ENCODE measurements at places on chromosomes 7 and 10.

DNA sequence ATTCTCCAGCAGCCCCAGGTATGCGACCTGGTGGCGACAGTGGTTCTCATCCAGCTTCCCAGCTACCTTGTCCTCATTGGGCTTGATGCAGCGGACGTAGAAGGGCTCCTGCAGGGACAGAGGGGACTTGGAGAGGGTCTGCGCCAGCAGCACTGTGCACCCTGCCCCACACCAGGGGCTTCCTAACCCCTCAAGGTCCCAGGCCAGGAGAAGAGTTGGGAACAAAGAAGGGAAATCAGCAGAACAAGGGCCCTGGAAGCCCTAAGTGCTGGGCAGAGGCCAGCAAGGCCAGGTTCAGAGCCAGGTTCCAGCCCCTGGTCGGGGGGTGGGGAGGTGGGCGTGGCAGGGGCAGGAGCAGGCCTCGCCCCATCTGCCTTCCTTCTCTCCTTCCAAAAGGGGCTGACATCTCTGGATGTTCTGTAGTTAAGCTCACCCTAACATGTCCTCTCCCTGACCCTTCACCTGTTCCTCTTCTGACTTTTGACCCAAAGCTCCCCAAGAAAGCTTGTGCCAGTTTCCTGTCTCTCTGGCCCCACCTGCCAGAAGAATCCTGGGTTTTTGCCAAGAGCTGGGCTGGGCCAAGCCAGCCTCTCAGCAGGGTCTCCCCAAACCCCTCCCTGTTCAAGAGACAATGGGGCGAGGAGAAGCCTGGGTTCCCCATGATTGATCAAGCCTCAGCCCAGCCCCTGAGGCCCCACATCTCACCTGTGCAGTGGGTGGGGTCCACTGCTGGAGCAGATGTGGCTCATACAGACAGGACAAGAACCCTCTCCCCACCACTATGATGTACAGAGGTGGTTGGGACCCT is 11.9 kb downstream of the MYO1G start:
- no peak for DNase-seq

GRCh38 chr10:130191380-130191779 is 55.2 kb downstream of the GLRX3 start:
- DNase-seq, result no peak

GRCh38 chr7:1137517-1138167 is 22.4 kb downstream of the ZFAND2A start:
- no peak for DNase-seq

DNA sequence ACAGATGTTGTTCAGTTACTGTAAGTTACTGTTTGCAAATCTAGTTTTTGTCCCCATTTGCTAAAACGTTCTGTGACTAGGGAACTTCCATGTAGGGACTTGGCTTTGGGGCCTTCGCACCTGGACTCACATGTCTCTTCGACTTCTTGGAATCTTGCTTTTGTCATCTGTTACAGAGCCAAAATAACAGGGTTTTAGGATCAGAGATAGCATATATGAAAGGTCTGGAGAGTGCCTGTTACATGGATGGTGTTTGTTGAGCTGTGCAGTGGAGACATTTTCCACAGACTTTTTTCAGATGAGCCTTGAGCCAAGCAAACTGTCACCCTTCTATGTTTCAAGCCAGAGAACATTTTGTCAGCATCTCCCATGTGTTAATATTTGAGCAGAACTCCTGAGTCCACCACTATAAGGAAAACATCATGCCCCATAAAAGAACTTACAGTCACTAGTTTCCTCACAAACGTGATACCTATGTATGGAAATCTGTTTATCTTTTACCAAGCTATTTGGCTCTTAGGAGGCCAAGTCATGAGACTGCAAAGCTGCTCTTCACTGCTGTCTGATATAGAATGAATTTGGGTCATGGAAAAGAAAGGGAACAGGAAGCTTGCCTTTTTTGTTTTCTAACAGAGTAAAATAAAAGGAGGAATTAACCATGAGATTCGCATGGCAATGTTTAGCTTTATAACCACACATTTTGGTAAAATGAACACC is 818.6 kb upstream of the IGFBP3 start:
- no peak for DNase-seq

DNA sequence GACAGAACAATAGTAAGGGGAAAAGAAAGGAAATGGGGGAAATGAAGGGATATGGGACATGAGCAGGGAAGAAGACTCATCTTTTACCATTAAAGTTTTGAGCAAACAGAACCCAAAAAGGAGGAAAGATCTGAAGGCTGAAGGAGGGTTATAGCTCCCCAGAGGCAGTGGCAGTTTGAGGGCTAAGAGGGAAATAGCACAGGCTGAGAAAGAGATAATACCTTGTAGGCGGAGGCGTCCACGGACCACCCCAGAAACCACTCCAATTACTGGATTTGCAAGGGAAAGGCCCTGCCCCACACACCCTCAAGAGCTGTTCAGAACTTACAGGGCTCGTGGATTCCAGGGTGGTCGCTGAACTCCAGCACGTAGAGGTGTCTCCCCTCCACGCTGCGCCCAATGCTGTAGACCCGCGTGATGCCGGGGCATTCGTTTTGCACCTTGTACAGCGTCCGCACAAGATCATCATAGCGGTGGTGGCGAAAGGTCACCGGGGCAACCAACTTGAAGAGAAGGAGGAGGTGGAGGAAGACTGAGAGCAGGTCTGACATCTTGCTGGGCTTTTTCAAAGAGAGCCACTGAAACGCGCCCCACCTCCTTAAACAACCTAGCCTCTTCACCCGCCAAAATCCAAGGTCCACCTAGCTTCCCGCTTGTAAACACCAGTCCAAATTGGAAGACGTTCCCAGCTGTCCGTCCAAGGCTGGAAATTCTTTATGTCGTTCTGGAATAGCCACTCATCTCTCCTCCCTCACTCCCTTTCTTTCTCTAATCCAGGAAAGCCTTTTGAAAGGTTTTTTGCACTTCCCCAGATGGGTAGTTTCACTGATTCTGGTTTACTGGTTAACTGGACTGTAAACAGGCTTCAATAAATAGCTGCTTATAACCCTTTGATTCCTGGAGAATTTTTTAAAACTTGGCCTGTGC is at the start of gene CPN1:
Gene CPN1, minus strand, starts transcription at position 795 of the 927 bp plus-strand sequence. Its CDS starts 244 bp downstream, at position 551.
- DNase-seq, result no peak

- DNase-seq, result no peak
These were observed 10.0 kb upstream of the GPR141 start for GRCh38 chr7:37673523-37673922.

Data from SHP77 (cell line).